ENCODE measurements at places on chromosomes 6 and 20.

GRCh38 chr20:39117491-39117890 lies 155.3 kb downstream of the DHX35 start:
- DNase-seq: no peak

DNA sequence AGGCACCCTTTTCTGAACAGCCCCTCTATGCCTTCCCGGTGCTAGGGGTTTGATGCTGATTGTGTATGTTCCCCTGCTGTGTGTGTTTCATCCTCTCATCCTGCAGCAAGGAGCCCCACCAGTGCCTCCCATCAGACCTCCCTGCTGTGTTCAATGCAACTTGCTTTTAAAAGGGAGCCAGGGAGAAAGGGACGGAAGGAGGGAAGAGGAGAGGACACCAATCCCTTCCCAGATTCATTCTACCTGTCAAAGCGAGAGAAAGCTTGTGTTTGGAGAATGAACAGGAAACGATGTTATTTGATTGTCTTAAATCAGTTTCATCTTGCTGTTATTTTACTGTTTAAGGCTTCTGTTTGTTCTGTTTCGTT lies 259.2 kb downstream of the ADGB start:
- no peak for DNase-seq

DNA sequence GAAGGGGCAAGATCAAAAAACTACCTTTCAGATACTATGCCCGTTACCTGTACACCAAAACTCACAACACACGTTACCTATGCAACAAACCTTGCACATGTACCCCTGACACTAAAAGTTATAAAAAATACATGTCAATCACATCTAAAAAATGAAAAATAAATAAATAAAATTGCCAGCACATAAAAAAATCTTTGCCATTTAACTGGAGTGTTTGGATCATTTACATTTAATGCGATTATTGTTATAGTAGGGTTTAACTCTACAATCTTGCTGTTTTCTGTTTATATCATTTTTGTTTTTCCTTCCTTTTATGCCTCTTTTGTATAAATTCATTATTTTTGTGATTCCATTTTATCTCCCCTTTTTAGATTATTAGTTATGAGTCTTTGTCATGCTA lies 106.3 kb downstream of the RFX6 start:
- no peak for DNase-seq

DNA sequence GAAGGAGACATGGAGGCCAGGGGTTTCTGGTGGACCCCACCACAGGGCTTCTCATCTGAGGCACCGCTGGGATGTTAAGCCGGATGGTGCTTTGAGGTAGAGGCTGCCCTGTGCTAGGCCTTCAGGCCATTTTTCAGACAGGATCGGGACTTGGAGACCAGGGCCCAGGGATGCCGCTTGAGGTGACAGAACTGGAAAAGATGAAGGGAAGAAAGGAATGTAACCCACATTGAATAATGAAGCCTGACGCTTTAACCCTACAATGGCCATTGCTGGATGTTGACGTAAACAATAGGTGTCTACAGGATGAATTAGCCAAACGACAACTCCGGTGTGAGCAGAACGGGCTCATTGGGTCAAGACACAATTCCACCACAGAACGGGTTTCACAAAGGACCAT lies 62.5 kb downstream of the CEBPB start:
- DNase-seq: no peak

GRCh38 chr6:89145091-89145955 lies 532 bp upstream of the PM20D2 start:
- no peak for DNase-seq

DNA sequence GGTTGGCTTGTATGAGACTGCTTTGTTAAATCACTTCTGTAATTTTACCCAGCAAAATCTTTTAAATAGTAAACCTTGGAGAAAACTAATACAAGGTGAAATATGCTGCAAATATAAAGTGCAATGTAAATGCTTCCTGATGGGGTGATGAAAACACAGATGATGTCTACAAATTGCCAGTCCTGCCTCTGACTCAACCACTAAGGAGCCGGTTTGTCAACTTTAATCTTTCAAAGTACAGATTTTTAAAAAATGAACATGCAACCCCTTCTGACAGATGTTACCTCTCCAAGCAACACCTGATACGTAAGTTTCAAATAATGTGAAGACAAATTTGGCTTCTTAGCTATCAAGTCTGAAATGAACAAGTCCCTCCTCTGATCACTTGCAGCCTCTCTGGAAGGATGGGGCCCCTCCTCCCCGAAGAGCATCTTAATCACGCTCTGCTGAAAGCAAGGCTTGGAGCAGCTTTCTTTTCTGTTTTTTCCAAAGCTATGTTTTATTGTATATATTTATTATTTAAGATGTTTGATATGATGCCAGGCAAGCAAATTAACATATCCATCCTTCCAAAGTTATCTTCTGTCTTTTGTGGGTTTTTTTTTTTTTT lies 196.0 kb downstream of the MYLK4 start:
- no peak for DNase-seq

- DNase-seq: no peak
Measured at GRCh38 chr6:133001040-133001565, 186.7 kb downstream of the RPS12 start.

- DNase-seq: no peak
Measured at GRCh38 chr6:47403056-47403455, 74.5 kb upstream of the CD2AP start.

GRCh38 chr6:4776493-4777393 lies 539 bp downstream of the CDYL start:
- peak; percentile 61 for DNase-seq

GRCh38 chr6:119233312-119233984 lies 116.1 kb downstream of the MAN1A1 start:
- DNase-seq: no peak

GRCh38 chr6:109897025-109897424 lies 81.1 kb upstream of the GPR6 start:
- no peak for DNase-seq

GRCh38 chr6:126312013-126312665 lies 27.8 kb upstream of the CENPW start:
- peak; percentile 16 for DNase-seq

DNA sequence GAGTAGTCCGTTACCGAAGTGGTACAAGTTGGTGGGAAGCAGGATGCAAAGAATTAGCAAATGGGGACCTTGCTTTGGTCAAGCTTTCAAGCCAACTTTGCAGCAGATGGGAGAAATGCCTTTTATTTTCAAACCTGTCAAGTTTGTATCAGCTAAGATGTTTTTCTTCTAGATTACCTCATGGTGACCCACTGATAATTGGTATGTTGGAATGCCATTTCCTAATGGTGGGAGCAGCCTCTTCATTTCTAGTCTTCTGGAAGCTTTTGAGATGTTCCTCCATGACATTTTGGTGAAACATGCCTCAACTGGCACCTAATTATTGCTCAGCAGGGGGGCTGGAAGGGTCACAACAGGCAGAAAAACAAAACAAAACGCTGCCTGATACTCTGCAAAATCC lies 43.7 kb downstream of the ADNP start:
- DNase-seq: no peak

GRCh38 chr6:1295420-1295819 lies 16.5 kb upstream of the FOXQ1 start:
- DNase-seq: no peak

DNA sequence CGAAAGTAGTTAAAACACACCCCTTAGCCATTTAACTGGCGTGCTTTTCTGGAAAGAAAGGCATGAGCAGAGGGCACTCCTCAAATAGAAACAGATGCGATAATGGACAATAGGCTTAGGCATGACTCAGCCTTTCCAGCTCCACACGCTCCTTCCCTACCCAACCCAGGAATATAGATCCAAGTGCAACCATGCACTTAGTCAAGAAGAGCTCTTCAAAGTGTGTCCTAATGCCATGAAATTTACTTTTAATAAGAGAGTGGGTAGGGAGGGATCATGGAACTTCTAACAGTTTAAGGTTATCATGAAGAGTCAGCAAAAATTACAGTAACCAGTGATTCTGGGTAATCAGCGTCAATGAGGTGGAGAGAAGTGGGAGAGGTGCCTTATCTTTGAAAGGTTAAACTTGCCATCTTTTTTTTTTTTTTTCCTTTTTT lies 2.4 kb upstream of the EFHC1 start:
- DNase-seq: no peak

- no peak for DNase-seq
Measured at GRCh38 chr6:42509765-42510164, 54.1 kb upstream of the UBR2 start.

DNA sequence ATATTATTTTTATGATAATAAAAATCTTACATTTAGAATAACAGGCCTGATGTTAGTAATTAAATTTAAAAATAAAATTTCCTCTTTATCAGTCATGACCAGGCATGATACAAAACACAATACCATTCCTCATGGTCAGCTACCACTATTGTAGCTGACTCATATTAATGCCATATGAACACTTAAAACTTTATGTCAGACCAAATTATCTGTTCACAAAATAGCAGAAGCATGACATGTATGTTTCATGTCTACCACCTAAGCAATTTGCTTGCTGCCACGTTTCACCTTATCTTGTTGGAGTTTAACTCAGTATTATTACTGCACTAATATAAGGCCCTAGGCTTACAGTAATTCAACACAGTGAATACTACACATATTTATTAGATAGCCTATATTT lies 65.7 kb downstream of the HTR1B start:
- DNase-seq: no peak

DNA sequence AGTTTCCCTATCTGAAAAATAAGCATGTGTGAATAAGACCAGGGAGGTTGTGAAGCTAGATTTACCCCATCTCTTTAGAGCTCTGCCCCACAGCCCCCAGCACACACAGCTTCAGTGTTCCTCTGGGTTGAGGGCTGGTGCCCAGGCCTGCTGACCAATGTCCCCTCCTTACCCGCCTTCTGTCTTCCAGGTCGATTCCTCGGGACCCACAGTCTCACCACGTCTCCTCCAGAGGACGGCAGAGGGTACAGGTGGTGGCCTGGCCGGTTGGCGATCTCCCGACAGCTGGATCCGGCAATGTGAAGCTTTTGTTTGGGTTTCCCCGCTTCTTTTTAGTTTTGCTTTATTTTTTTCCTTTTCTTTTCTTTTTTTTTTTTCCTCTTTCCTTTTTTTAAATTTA lies 42.0 kb downstream of the STK35 start:
- DNase-seq: no peak

- no peak for DNase-seq
Measured at GRCh38 chr20:40592941-40593340, 96.1 kb downstream of the MAFB start.

DNA sequence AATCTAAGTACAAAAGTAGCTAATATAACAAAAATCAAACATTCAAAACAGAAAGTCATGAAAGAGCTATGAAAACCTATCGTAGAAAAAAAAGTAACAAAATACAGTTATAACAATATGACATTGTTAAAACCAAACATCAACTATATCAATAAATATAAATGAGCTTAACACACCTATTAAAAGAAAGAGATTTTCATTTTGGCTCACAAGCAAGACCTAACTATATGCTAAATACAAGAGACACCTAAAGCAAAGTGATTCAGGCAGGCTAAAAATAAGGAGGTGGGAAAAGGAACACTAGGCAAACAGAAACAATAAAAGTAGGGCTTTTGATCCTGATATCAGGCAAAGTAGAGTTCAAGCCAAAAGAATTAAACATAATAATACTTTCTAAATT lies 13.5 kb downstream of the ZNF322 start:
- DNase-seq: no peak

- no peak for DNase-seq
Measured at GRCh38 chr20:846894-847278, 13.4 kb downstream of the FAM110A start.

GRCh38 chr6:166010136-166010960 lies 157.3 kb downstream of the TBXT start:
- no peak for DNase-seq

GRCh38 chr20:574297-574942 lies 30.8 kb upstream of the CSNK2A1 start:
- peak; percentile 62 for DNase-seq

GRCh38 chr6:117264692-117265409 lies 507 bp upstream of the VGLL2 start:
- peak; percentile 25 for DNase-seq

GRCh38 chr20:52494244-52494643 lies 302.7 kb upstream of the ZFP64 start:
- DNase-seq: no peak

DNA sequence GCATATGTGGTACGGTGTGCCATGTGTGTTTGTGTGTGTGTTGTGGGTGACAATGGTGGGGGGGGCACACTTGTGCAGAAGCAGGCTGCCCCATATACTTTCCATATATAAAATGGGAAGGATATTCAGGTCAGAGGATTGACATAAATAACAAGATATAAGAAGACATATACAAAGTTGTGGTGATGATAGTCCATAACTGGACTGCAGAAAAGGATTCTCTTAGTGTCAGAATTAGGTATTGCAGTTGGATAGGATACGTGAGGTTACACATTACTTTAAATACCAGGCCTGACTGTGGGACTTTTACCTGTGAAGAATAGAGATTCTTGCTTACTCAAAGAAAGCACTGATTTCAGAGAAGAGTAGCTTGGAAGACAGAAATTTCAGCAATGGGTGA lies 1260.3 kb downstream of the EPHA7 start:
- DNase-seq: no peak

- no peak for DNase-seq
Measured at GRCh38 chr6:21023210-21023609, 489.0 kb downstream of the CDKAL1 start.

GRCh38 chr20:6622041-6622440 lies 145.4 kb upstream of the BMP2 start:
- no peak for DNase-seq
